Fibroblast of skin of back (primary cell): ENCODE measurements at places on chromosomes 5 and 9.

- no peak for DNase-seq
Measured at GRCh38 chr9:107154291-107154690, 128.8 kb upstream of the RAD23B start.

DNA sequence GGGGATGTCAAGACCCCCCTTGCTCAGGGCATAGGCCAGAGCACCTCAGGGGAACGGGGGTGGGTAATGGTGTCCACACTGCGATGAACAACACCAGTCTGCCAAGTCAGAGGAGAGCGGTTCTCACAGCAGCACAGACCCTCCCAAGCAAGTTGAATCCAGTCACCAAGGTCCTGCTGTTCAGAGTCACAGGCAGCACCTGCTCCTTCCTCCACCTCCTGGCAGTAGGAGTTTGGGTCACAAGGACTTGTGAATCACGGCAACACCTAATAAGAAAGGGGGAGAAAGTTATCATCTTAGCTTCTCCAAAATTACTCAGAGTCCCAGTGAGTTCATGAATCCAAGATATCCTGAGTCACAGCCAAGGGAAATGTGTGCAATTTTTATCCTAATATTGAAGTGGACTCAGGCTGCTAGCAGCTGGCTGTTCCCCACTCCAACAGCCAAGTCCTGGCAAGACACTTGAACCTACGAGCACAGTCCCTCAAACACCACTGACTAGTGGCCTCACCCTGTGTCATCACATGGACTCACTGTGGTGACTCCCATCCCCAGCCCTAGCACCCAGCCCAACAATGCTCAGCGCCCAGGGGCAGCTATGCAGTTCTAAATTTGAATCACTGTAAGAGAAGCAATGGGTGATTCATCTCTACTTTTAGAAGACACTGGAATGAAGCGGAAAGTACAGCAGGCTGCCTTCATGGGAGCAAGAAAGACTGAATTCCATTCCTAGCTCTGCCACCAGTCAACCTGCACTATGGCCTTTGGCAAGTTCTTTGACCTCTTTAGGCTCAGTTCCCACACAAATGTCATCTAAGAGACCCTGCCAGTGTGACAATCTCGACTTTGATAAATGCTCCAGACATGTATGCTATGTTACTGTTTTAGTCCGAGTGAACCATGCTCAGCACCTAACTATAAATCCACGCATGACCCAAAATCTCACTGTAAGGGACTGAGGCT lies 113.7 kb downstream of the KLHL3 start:
- DNase-seq, result peak; percentile 83

DNA sequence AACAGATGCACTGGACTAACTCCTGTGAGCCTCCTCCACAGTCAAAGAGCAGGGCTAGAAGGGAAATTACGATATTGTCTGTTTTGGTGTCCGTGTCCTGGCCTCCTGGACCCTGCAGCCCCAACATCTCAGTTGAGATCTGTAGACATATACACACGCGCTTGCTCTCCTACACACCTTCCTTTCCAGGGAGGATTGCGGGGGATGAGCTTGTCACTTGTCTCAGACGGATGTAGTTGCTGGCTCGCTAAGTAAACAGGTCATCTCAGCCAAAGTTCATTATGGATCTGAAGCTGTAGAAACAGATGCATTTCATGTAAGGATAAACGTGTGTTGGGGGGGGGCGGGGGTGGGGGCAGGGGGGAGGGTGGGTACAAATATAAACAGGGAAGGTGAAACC lies 549.3 kb downstream of the CCDC171 start:
- no peak for DNase-seq

GRCh38 chr9:29006628-29007027 lies 1433.3 kb upstream of the C9orf72 start:
- no peak for DNase-seq

DNA sequence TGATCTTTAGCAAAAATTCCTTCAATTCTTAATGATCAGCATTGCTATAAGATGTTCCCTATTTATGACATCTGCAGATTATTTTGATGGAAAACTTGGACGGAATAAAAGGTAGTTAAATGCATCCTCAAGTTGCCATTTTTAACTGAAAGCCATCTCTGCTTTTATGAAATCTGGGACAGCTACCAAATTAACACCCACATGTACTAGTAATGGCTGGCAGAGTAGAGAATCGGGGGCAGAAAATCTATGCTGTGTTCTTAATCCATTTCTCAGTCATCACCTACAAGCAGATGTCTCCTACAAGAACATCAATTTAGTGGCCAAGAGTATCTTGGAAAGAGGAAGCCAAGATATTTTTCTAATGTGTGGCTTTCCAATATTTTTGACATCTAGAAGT lies 22.1 kb upstream of the C9orf57 start:
- DNase-seq, result no peak
